ENCODE measurements at places on chromosomes 1 and 21.

- no peak for DNase-seq
Observed at GRCh38 chr1:71427066-71427465, 346.2 kb upstream of the ZRANB2 start.

- DNase-seq, result no peak
Observed at GRCh38 chr1:41349361-41350054, 11.7 kb upstream of the FOXO6 start.

DNA sequence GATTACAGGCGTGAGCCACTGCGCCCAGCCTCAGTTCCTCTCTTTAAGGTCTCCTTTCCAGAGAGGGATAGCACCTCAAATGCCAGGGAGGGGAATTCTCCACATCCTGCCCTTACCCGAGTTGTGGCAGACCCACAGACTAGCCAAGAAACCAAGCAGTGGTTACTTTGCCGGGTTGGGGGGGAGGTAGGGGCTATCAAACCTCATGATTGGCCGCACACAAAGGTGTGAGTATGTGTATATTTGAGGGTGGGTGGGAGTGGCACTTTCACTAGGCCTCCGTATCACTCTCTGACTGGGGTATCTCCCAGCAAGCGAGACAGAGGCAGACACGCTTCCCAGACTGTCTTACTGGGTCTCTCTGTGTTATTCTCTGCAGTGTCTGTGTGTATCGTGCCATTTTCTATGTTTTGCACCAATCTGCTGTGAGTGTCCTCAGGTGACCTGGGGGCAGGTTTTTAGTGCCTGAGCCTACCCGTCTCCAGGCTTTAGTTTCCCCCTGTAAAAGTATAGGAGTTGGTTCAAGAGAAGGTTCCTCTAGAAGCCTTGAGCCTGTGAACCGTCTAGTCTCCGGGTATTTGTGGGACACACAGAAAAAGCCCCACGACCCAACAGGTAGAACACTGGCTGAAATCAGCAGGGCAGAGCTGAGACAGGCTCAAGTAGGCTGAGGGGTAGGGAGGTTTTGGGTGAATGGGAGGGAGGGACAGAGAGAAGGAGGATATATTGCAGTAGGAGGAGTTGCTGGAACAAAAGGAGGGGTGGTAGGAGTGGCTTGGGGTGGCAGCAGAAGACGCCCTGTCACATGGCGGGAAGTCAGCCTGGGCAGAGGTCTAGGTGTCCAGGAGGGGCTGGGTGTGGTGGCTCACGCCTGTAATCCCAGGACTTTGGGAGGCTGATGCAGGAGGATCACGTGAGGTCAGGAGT lies 10.3 kb downstream of the LMNA start:
- no peak for DNase-seq

- no peak for DNase-seq
Observed at GRCh38 chr1:10651793-10652192, 144.7 kb downstream of the CASZ1 start.

DNA sequence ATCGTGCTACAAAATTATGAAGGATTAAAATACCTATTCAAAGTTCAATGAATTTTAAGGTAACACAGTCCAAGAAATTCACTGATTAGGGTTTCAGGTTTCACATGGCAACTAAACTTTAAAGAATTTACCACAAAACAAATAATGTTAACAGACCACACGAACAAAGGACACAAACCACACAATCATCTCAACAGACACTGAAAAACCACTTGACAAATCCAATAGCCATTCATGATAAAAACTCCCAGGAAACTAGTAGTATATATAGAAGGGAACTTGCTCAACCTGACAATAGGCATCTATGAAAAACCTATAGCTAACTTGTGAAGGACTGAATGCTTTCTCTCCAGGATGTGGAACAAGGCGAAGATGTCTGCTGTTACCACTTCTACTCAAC lies 21.1 kb upstream of the SH2D5 start:
- no peak for DNase-seq

All from HTR-8/SVneo (cell line).